ENCODE measurements at places on chromosomes 7 and 10.

DNA sequence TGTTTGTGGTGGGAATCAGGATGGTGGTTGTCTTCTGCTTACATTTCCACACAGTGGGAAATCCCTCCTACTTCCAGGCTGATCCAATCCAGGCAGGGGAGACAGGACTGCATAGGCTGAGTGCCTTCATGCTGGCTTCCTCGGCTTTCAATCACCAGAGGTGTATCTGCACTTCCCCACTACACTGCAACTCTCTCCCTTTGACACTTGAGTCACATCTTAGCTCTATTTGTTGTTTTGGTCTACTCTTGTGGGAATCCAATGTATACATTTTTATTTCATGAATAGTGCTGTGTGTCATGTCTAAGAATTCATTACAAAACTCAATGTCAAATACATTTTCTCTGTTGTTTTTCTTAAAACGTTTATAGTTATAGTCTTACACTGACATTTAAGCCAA is 735.6 kb downstream of the XPNPEP1 start:
- no peak for DNase-seq

DNA sequence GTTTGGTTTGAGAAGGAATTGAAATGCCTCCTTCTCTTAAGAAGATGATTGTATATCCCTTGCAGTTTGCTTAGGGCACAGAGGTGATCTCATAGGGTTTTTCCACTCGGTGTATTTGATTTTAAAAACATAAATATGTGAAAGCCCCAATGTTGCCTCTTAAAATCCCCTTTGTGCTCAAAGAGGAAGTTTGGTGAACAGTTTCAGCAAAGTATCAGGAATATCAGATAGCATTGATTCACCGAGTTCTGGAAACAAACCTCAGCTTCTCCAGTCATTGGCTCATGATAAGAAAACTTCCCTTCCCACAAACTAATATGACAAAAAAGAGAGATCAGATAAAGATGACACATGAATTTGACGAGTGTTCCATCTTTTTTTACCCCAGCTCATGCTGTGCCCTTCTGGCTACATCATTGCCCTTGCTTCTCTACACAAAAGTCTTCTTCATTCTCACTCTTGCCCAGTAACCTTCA is 20.1 kb upstream of the SMNDC1 start:
- no peak for DNase-seq

DNA sequence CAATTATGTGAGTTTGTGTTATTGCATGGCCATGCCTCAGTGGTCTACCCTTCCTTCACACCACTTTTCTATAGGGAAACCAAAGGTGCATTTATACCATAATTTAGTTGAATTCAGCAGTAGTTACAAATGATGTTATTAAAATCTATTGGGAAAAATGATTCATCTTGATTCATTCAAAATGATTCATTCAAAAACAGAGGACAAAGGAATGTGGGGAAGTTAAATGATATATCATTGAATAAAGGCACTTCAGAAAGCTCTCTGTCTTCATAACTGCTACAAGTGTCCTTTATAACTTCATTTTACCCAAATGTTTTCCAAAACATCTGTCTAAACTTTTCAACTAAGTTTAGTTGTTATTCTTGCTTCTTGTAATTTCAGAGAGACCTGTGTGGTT is 722.9 kb downstream of the GRM8 start:
- DNase-seq, result no peak

DNA sequence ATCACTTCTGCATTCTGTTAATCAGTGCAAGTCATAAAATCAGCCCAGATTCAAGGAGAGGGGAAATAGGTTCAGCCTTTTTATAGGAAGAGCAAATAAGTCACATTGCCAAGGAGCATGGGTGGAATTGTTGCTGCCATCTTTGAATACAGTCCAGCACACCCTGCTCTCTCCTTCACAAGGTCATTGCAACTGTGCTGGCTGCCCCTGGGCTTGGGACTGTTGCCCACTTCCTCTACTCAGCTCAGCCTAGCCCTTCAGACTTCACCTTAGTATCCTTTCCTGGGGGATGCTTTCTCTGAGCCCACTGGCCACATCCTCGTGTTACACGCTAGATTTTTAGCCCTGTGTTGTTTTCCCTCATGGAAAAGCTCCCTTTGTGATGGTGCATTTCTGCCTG is 527.7 kb downstream of the GALNT17 start:
- no peak for DNase-seq

- peak; percentile 19 for DNase-seq
These were observed 162.0 kb downstream of the KLF6 start for GRCh38 chr10:3622845-3623621.

- DNase-seq, result no peak
These were observed 30.1 kb upstream of the PTPRN2 start for GRCh38 chr7:158617737-158618128.

DNA sequence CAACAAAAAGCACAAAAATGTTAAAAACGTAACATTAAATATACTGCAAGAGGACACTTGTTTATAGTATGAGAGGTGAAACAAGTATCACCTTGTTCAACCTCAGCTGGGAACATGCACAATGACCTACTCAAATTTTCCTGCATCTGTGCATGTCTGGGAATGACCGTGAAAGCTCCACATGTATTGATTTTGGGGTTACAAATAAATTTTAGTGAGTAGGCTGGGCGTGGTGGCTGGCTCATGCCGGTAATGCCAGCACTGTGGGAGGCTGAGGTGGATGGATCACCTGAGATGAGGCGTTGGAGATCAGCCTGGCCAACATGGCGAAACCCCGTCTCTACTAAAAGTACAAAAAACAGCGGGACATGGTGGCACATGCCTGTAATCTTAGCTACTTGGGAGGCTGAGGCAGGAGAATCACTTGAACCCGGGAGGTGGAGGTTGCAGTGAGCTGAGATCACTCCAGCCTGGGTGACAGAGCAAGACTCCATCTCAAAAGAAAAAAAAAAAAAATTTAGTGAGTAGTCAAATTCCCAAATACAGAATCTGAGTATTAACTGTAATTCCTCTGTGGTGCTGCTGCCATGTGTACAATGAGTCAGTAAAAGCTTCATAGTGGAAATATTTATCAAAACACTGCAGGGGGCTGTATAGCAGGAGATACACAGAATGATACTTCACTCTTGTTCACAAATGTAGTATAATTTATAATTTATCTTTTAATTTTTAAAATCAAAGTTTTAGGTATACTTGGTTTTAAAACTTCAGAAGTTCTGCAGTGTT is 41.1 kb downstream of the SUGCT start:
- no peak for DNase-seq

DNA sequence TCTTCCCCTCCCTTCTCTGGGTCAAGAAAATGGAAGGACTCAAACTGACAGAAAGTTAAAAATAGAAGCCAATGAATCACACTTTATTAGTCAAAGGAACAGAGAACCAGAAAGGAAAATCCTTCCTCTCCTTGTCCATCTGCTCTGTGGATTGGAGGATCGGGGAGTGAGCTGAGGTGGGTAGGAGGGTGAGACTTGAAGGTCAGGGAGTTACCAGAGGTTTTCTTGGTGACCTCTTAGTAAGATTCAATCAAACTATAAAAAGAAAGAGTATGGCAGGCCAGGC is 12.2 kb downstream of the TLX1 start:
- DNase-seq, result no peak

GRCh38 chr10:12727832-12728215 is 273.7 kb downstream of the CCDC3 start:
- no peak for DNase-seq

DNA sequence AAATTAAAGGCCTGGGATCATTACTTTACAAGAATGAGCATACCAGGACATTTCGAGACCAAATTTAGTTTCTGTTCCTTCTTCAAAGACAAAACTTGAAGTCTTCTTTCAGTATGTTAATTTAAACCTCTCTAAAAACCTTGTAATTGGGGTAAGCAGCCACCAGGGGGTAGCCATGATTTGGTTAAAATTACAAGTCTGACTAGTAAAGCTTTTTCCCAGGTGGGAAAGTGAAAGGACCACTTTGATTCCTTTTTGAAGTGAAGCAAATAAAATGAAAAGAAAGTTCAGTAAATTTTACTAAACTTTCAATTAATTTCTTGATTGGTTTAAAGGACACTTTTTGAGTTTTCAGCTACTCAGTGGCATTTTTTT is 294.3 kb downstream of the BBS9 start:
- DNase-seq, result no peak

All from CD4-positive, alpha-beta T cell (primary cell).